ENCODE measurements at places on chromosomes 7 and 10. TPM values are rescaled to one million over a fixed set of nuclear protein-coding genes. Genes with fewer than 3 reads are reported as not detected.

Gene FZD1
- 14.2 TPM for total RNA-seq

Gene ADRA2A
- 1.1 TPM for total RNA-seq

Gene WEE2
- not detected for total RNA-seq

Gene HPS1
- total RNA-seq = 26.9 TPM

Gene SEMA3C
- 67.9 TPM for total RNA-seq

Gene MTERF1
- 8.5 TPM for total RNA-seq

Gene CYP3A7
- total RNA-seq = not detected

DNA sequence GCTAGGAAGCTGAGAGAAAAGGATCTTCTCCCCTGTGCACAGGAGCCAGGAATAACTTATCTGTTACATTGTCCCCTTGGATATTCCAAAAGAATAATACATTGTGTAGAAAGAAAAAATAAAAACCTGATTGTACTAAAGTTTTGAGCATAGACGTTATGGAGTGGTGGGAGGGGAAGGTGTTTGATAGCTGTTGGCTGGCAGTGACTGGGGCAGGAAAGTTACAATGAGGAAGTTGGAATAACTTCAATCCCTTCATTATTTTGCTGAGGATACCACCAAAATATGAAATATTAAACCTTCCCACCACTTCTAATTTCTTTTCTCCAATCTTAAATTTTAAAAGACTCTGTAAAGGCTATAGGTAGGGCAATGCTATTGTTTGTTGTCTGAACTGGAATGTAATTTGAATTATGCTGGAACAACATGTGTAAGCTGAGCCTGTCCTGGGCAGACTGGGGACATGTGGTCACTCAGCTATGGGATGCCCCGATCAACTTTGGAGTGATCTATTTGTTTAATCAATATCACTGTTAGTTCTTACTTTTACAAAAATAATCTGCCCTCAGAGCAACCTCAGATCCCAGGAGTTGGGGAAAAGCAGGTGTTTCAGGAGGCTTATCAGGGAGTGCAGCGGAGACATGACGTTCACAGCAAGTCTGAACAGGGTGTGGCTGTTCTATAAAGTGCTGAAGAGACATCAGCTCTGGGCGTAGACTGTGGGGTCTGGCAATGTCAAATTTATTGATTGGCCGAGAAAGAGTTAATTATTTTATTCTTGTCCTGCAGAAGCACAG, 20.8 kb downstream of the CYP3A43 start:
- no peaks in the 10 kb centered on the region for H3K4me1 ChIP-seq
- no peak overlapping the region for H3K4me3 ChIP-seq

DNA sequence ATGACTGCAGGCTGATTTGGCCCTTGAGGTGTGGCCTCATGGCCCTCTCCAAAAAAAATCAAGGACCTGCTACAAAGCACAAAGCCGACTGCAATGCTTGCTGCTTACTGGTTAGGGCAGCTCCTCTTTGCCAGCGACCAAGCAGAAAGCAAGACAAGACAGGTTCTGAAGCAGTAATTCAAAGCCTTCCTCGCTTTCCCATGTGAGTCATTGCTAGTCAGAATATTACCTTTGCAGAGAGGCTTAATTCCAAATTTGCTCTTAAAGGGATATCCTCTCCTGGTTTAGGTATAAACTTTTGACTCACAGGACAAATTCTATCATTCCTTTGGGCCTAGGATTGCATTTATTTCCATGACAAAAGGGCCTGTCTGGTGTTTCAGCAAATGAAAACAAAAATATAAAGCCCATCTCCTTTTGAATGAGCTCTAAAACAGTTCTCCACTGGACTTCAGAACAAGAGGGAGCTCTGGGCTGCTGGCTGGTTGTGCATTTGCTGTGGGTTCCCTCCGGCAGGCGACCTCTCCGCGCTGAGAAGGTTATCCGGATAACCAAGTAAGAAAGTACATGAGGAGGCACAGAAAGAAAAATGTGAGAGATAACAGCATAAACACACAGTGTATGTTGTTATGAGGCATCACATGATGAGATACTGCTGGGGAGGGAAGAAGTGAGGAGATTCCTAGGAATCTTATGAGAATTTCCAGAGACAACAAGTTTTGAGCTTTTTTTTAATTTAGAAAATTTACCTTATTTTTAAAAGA, 90.8 kb downstream of the EGFR start:
- H3K27me3 ChIP-seq = no peaks in the 10 kb centered on the region
- H3K4me1 ChIP-seq = peaks cover 6% of the 10 kb centered on the region
- no peak overlapping the region for H3K4me3 ChIP-seq
- DNase-seq = no peak

DNA sequence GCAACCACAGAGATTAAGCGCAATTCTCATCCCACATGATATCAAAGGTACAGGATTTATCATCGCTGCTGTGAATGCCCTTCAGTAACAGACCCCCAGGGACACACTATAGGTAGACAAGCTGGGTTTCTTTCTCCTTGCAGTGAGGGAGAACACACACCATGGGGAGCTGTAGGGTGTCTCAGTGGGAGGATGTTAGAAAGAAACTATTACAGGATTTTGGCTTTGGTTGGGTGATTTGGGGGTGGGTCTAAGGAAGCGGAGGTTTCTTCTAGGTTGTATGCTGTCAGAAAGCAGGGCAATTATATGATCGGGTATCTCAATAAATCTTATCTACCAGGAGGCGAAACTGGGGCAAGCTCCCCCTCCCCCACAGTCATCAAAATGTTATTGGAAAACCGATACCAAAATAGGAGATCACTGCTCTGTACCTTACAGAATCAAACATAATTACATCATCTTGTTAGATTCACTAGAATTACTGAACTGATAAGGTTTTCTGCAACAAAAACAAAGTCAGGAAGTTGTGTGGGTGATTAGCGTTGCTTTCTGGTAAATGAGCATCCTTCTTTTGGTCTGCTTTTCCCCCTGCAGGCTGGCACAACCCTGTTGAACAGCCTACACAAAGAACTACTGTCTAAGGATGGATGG, 209.7 kb downstream of the TEX36 start:
- H3K4me1 ChIP-seq = no peaks in the 10 kb centered on the region
- H3K4me3 ChIP-seq = no peak overlapping the region
- no peaks in the 10 kb centered on the region for H3K36me3 ChIP-seq
- H3K27ac ChIP-seq = no peak overlapping the region

DNA sequence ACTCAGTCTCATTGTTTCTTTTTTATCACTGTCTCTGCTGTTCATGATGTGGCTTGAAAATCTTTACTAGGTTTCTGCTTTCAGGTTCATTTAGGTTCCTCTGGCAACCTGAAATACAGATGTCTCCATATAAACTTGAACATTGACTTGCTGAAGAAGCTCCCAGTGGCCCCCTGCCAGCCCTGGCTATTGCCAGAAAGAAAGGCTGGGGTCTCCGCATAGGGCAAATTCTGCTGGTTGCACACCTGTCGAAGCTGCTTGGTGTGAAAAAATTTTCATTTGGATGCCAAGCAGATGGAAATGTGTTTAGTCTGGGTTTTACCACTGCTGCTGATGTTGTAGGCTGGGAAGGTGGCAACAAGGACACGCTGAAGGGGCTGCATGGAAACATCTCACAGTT, 826.7 kb upstream of the GHITM start:
- no peaks in the 10 kb centered on the region for H3K4me1 ChIP-seq
- no peak overlapping the region for H3K4me3 ChIP-seq
- no peaks in the 10 kb centered on the region for H3K36me3 ChIP-seq
- no peak overlapping the region for H3K27ac ChIP-seq
- DNase-seq = no peak

DNA sequence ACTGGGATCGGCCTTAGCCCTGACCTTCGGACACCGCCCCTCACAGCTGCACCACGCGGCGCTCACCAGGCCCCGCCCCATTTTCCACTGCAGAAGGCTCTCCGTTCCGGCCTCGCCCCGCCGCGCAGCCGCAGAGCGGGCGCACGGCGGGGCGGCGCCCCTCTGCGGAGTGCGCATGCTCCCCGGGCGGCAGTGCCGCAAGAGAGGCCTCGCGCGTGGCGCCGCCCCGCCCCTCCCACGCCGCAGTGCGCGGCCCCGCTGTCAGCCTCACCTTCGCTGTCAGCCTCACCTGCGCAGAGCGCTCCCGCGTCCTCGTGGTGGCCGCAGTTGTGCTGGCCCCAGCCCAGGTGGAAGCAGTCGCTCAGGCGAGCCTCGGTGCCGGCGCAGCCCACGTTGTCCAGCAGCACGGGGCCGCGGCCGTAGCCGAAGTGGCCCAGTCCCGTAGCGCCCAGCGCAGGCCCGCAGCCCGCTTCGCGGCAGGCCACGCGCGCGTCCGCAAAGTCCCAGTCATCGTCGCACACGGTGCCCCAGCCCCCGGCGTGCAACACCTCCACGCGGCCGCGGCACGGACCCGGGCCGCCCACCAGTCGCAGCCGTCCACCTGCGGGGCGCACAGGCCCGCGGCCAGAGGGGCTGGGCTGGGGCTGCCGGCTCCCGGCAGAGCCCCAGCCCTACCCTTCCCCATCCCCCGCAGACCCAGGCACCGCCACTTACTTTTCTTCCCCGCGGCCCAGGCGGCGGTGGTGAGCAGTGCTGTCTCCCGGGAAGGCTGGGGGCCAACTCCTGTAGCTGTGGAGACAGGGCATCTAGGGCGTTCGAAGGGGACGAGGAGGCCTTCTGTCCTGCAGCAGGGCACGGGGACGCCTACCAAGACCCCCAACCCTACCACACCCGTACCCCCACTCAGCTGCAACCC, 16.1 kb downstream of the SSC4D start:
- no peaks in the 10 kb centered on the region for H3K27me3 ChIP-seq
- H3K36me3 ChIP-seq = no peaks in the 10 kb centered on the region
- peak; percentile 96 for DNase-seq
- H3K27ac ChIP-seq = peak overlapping the region; percentile 94

DNA sequence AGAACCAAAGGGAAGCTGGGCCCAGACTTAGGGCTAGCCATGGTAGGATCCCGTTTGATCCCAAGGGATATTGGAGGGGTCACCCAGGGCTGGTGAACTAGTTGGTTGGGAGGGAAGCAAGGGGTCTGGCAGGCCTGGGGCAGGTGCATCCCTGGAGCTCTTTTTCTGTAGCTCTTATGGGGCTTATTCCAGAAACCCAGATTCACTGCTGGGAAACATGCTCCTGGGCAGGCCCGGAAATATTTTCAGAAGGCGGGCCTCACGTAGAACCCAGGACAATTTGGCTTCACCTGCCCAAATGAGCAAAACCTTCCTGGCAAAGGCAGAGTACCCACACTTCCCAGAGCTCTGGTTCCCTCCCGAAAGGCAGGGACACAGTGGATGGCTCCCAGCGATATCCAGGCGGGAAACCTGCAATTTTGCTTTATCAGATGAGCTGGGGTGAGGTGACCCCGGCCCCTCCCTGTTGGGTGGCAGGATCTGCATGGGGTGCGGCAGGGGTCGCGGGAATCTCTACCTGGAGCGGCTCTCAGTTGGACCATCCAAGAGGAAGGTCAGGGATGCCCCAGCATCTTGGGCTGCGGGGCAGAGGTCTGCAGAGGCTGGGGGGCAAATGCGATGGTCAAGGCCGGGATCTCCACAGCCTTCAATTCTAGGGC, 533.9 kb downstream of the TCERG1L start:
- H3K4me1 ChIP-seq = no peaks in the 10 kb centered on the region
- H3K36me3 ChIP-seq = no peaks in the 10 kb centered on the region
- no peak overlapping the region for H3K27ac ChIP-seq
- peaks cover 14% of the 10 kb centered on the region for H3K27me3 ChIP-seq
- no peak overlapping the region for H3K4me3 ChIP-seq

DNA sequence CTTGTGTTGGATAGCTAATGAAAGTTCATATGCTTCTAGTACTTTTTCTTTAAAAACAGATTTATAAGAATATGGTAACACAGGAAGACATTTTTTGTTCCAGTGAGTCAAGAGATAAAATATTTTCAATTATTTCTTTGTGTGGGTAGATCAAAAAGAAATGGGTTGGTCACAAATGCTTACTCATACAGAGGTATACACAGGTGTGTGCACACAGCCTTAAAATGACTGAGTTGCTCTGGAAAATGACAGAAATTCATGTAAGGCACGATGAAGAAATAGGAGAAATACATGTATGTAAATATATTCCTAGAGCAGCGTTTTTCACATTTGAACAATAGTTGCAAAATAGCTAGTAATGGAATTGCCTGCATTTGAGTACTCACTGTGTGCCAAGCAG, 66.0 kb downstream of the ST7 start:
- H3K27ac ChIP-seq = no peak overlapping the region
- H3K27me3 ChIP-seq = no peaks in the 10 kb centered on the region
- no peaks in the 10 kb centered on the region for H3K36me3 ChIP-seq
- peaks cover 14% of the 10 kb centered on the region for H3K4me1 ChIP-seq

- no peaks in the 10 kb centered on the region for H3K4me1 ChIP-seq
- DNase-seq = no peak
- H3K27ac ChIP-seq = no peak overlapping the region
- H3K36me3 ChIP-seq = no peaks in the 10 kb centered on the region
- H3K27me3 ChIP-seq = no peaks in the 10 kb centered on the region
Observed at GRCh38 chr7:157490465-157490912, 153.7 kb downstream of the DNAJB6 start.

DNA sequence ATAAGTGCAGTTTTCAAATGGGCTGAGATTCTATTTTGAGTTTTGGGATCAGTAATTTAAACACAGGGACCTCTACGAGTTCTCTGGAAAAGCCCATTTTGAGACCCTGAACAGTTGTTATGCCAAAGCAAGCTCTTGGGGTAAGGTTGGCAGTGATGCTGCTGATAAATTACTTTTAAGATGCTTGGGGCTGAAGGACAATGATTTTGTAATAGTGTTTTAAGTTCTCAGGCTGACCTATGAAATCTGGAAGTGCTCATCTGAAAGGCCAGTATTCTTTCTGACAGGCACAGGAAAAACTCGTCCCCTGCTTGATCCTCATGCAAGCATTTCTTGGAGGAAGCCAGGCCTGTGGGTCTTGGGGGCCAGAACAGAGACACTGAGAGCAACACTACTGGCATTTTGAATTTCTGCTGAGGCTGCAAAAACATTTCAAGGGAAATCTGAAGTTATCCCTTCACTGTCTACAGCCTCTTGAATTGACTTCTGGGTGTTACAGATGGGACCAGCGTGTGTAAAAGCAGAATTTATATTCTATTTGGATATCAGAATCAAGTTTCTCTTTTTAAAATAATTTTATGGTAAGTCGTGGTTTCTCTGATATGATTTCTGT, 79.7 kb downstream of the AUTS2 start:
- no peak overlapping the region for H3K4me3 ChIP-seq
- H3K27me3 ChIP-seq = no peaks in the 10 kb centered on the region
- no peak overlapping the region for H3K27ac ChIP-seq

GRCh38 chr10:14087566-14087965, 243.2 kb downstream of the FRMD4A start:
- H3K27me3 ChIP-seq = no peaks in the 10 kb centered on the region
- no peaks in the 10 kb centered on the region for H3K36me3 ChIP-seq
- H3K27ac ChIP-seq = no peak overlapping the region
- no peak for DNase-seq

GRCh38 chr10:2936816-2937215, 130.5 kb upstream of the PFKP start:
- H3K27ac ChIP-seq = no peak overlapping the region
- H3K4me3 ChIP-seq = no peak overlapping the region
- DNase-seq = no peak
- H3K27me3 ChIP-seq = peaks cover 36% of the 10 kb centered on the region

- H3K4me3 ChIP-seq = no peak overlapping the region
- DNase-seq = no peak
- no peaks in the 10 kb centered on the region for H3K4me1 ChIP-seq
Observed at GRCh38 chr10:129111922-129112321, 355.1 kb upstream of the MGMT start.

All from heart right ventricle (tissue), 16 donors.